ENCODE measurements at places on chromosomes 3 and 15.

DNA sequence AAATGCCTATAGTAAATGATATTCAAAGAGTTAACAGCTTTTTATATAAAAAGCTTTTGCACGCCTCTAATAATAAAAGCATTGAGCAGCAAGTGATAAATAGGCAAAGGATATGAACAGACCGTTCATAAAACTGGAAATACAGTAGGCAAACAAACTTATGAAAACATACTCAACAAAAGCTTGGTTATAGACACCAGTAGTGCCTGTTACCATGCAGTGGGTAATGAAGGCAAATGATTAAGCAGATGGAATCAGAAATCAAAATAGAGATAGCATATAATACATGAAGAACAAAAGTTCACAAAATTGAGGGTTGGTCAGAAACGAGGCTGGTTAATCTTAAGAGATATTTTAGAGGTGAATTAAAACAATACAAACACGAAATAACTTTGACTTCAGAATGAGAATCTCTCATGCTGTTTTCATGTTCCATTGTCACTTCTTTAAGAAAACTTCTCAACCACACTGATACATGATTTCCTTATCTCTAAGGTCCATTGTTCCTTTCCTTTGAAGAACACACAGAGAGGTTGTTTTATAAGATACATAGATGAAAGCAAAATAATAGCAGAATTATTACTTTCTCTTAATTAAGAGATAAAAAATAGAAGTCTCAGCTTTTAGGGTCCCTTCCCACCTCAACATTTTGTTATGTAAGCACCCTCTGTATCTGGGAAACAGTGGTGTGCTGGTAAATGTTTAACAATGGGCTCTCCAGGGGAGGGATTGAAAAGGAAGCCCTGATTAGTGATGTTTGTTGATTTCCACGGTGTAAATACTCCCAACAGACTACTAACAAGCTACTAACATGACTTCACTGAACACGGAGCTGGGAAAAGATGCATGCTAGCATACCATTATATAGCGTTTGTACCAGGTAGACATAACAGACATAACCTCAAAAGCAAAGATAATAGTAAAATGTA lies 12.6 kb downstream of the RASGRP1 start:
- no peak overlapping the region for H3K4me3 ChIP-seq
- no peaks in the 10 kb centered on the region for H3K36me3 ChIP-seq
- H3K27ac ChIP-seq, result peak overlapping the region; percentile 31
- no peak for DNase-seq

DNA sequence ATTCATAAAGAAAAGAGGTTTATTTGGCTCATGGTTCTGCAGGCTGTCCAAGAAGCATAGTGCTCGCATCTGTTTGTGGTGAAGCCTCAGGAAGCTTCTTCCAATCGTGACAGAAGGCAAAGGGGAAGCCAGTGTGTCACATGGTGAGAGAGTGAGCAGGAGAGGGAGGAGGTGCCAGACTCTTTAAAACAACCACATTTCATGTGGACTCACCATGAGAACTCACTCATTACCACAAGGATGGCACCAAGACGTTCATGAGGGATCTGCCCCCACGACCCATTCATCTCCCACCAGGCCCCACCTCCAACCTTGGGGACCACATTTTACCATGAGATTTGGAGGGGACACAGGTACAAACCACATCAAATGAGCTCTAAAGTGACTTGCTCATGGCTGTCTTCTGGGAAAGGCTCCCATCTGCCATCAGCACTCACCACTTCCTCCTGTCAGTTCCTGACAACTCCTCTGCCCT lies 327.3 kb upstream of the TLE3 start:
- no peaks in the 10 kb centered on the region for H3K27me3 ChIP-seq
- DNase-seq, result no peak
- no peaks in the 10 kb centered on the region for H3K36me3 ChIP-seq
- H3K4me3 ChIP-seq, result no peak overlapping the region
- H3K4me1 ChIP-seq, result peaks cover 3% of the 10 kb centered on the region
- H3K27ac ChIP-seq, result no peak overlapping the region

- no peaks in the 10 kb centered on the region for H3K36me3 ChIP-seq
- H3K4me3 ChIP-seq, result no peak overlapping the region
- no peak overlapping the region for H3K27ac ChIP-seq
- no peaks in the 10 kb centered on the region for H3K27me3 ChIP-seq
- H3K4me1 ChIP-seq, result no peaks in the 10 kb centered on the region
- no peak for DNase-seq
Observed at GRCh38 chr3:68019876-68020275, 365.5 kb upstream of the SUCLG2 start.

DNA sequence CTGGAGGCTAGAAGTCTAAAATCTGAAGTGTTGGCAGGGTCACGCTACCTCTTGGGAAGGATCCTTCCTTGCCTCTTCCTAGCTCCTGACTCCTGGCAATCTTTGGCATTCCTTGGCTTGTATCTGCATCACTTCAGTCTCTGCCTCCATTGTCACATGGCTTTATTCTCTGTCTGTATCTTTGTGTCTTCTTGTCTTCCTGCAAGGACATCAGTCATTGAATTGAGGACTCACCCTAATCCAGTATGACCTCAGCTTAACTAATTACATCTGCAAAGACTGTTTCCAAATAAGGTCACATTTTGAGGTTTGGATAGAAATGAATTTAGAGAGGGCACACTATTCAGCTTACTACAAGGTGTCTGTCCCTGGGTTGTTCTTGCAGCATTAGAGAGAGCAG lies 31.1 kb upstream of the UTS2B start:
- no peak overlapping the region for H3K27ac ChIP-seq
- H3K27me3 ChIP-seq, result no peaks in the 10 kb centered on the region
- H3K4me1 ChIP-seq, result peaks cover 8% of the 10 kb centered on the region
- no peak overlapping the region for H3K4me3 ChIP-seq
- peaks cover 57% of the 10 kb centered on the region for H3K36me3 ChIP-seq
- DNase-seq, result no peak

GRCh38 chr3:133573629-133574194 lies at the start of gene CDV3:
Gene CDV3, plus strand, starts transcription at chr3:133573686. Its CDS starts 359 bp downstream, at chr3:133574045.
- peak within 1 kb of the TSS; percentile 93 for H3K27ac ChIP-seq
- H3K4me1 ChIP-seq, result peaks cover 30% of the 10 kb centered on the region
- no peaks in the 10 kb centered on the region for H3K36me3 ChIP-seq
- DNase-seq, result no peak
- peak within 1 kb of the TSS; percentile 84 for H3K4me3 ChIP-seq

- H3K4me1 ChIP-seq, result no peaks in the 10 kb centered on the region
- no peak overlapping the region for H3K27ac ChIP-seq
- H3K36me3 ChIP-seq, result no peaks in the 10 kb centered on the region
- DNase-seq, result no peak
- H3K4me3 ChIP-seq, result no peak overlapping the region
Observed at GRCh38 chr3:52801839-52802238, 7.2 kb downstream of the ITIH3 start.

- no peak overlapping the region for H3K4me3 ChIP-seq
- DNase-seq, result no peak
- H3K27ac ChIP-seq, result no peak overlapping the region
Observed at GRCh38 chr3:46660003-46660402, 33.5 kb downstream of the ALS2CL start.

- H3K27me3 ChIP-seq, result no peaks in the 10 kb centered on the region
- no peak overlapping the region for H3K4me3 ChIP-seq
- no peak overlapping the region for H3K27ac ChIP-seq
- DNase-seq, result no peak
- no peaks in the 10 kb centered on the region for H3K36me3 ChIP-seq
- no peaks in the 10 kb centered on the region for H3K4me1 ChIP-seq
Observed at GRCh38 chr15:47409038-47409437, 308.3 kb upstream of the SEMA6D start.

- H3K4me1 ChIP-seq, result no peaks in the 10 kb centered on the region
- no peaks in the 10 kb centered on the region for H3K27me3 ChIP-seq
- no peak overlapping the region for H3K27ac ChIP-seq
- H3K4me3 ChIP-seq, result no peak overlapping the region
- no peaks in the 10 kb centered on the region for H3K36me3 ChIP-seq
Observed at GRCh38 chr3:6733699-6734394, 127.1 kb upstream of the GRM7 start.

DNA sequence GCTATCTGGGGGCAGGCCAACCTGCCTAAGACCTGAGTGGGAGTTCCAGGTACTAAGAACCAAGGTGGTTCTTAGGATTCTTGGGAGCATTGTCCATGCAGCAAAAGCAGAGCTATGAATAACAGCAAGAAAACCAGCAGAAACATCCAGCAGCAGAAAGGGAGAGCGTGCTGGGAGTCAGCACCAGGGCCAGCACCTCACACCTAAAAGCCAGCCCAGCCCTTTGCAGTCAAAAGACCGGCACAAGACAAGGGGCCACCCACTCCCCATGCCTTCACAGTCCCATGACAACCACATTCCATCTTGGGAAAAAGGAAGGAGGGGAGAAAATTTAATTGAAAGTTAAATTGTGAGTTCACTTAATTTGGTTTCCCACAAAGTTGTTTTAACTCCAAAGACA lies 364.9 kb downstream of the AGBL1 start:
- H3K27ac ChIP-seq, result no peak overlapping the region
- no peaks in the 10 kb centered on the region for H3K36me3 ChIP-seq
- H3K4me1 ChIP-seq, result no peaks in the 10 kb centered on the region

- no peaks in the 10 kb centered on the region for H3K27me3 ChIP-seq
- no peaks in the 10 kb centered on the region for H3K36me3 ChIP-seq
- no peak for DNase-seq
- no peak overlapping the region for H3K4me3 ChIP-seq
- H3K4me1 ChIP-seq, result no peaks in the 10 kb centered on the region
- H3K27ac ChIP-seq, result no peak overlapping the region
Observed at GRCh38 chr3:195597848-195598247, 14.1 kb upstream of the APOD start.

GRCh38 chr3:106629215-106629832 lies 747.9 kb upstream of the CCDC54 start:
- H3K4me3 ChIP-seq, result no peak overlapping the region
- H3K36me3 ChIP-seq, result no peaks in the 10 kb centered on the region
- DNase-seq, result no peak
- H3K4me1 ChIP-seq, result no peaks in the 10 kb centered on the region
- H3K27ac ChIP-seq, result no peak overlapping the region

DNA sequence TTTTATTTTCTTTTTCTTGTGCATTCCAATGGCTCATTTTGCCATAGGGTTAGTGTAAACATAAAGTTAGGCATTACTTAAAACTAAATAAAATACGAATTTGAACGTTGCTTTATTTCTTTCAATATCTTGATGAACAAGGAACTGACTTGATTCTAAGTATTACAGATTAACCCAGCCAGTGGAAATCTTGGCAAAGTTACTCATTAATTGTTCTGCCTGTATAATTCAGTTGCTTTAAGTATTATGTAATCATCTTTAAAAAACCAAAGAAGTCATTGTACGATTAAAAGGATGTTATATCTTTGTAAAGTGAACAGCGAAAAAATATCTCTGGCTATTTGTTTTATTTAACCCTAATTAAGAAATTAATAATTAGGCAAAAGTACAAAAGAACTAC lies 737.9 kb upstream of the BCHE start:
- H3K4me1 ChIP-seq, result no peaks in the 10 kb centered on the region
- no peak overlapping the region for H3K4me3 ChIP-seq
- DNase-seq, result no peak
- H3K27me3 ChIP-seq, result no peaks in the 10 kb centered on the region
- H3K36me3 ChIP-seq, result no peaks in the 10 kb centered on the region

GRCh38 chr3:170309046-170309445 lies 48.5 kb upstream of the SKIL start:
- no peaks in the 10 kb centered on the region for H3K27me3 ChIP-seq
- no peak overlapping the region for H3K27ac ChIP-seq
- no peak overlapping the region for H3K4me3 ChIP-seq
- H3K36me3 ChIP-seq, result no peaks in the 10 kb centered on the region
- H3K4me1 ChIP-seq, result peaks cover 6% of the 10 kb centered on the region

- H3K27ac ChIP-seq, result no peak overlapping the region
- no peak for DNase-seq
- H3K27me3 ChIP-seq, result no peaks in the 10 kb centered on the region
- no peak overlapping the region for H3K4me3 ChIP-seq
Observed at GRCh38 chr15:88401996-88402656, 65.1 kb downstream of the MRPL46 start.
